ENCODE measurements at places on chromosomes 6 and 20.

- peak; percentile 15 for DNase-seq
Measured at GRCh38 chr6:53795340-53795701, 516 bp downstream of the LRRC1 start.

DNA sequence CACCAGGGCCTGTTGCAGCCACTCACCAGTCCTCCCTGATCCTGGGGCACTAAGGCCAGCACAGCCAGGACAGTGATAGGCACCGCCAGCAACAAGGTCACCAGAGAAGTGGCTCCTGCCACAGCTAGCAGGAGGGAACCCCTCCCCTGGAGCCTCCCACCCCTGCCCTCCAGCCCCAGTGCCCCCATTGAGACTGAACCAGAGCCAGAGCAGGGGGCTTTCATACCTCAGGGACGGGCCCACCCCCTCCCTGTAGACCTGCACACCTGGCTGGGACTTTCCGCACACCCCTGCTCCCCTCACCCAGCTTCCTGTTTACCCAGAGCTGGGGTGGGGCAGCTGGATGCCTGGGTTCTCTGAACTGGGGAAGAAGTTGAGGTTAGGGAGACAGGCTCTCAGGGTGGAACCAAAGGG lies at the start of gene LTB:
LTB (minus strand) TSS at position 195 of the 414 bp plus-strand sequence; CDS start at position 188, 7 bp downstream.
- DNase-seq = peak; percentile 65

GRCh38 chr20:57625181-57625958 lies 5.1 kb upstream of the ZBP1 start:
- DNase-seq = no peak

- DNase-seq = no peak
Measured at GRCh38 chr6:121794630-121795029, 359.2 kb downstream of the GJA1 start.

- DNase-seq = no peak
Measured at GRCh38 chr6:16471910-16472297, 233.5 kb downstream of the GMPR start.

GRCh38 chr6:27879837-27880236 lies 32.4 kb downstream of the OR2B2 start:
- no peak for DNase-seq

DNA sequence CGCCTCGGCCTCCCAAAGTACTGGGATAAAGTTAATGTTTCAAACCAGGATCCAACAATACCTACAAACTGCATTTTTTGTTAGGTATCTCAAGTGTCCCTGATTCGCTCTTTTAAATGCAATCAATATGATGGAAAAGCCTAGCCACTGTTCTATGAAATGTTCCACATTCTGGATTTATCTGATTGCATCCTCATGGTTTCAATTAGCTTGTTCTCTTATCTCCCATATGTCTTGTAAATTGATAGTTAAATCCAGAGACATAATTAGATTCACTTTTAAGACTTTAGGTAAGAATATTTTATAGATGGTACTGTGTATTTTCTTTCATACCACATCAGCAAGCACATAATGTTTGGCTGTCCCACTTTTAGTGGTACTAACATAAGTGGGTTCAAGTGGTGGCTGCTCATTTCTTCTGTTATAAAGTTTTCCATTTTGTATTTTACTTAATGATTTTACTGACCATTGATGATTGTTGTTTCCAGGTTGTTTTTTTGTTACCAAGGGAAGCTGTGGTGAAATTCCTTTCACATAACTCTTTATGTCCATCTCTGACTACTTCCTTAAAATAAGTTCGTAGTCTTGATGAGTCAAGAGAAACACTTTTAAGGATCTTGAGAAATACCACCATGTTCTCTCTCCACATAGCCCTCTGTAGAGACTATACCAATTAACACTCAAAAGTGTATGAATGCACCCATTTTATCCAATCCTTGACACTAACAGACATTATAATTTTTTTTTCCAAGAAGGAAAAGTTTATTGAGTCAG lies 40.5 kb downstream of the RNGTT start:
- no peak for DNase-seq

GRCh38 chr6:6841571-6841970 lies 253.1 kb downstream of the LY86 start:
- no peak for DNase-seq

DNA sequence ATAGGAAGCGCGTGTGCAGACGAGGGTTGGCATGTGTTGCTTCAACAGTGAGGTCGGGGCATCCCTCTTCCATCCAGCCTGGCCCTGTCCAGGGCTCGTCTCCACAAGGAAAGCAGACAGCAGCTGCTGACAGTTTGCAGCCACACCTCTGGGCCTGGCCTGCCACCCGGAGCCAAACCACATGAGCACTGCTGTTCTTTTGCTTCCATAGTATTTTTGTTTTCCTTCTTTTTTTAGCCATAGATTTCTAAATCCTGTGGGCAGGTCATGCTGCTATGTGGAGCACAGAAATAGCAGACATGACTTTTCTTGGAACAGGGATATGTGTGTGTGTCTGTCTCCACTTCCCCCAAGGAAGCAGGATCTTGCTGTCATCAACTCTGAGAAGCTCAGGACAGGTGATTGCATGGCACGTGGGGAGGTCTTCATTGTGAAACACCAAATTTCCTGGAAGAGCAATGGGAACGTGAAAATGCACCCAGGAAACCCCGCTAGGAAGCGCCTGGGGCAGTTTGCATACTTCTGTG lies 167.4 kb downstream of the DTNBP1 start:
- no peak for DNase-seq

GRCh38 chr6:100467129-100468015 lies 2.7 kb upstream of the SIM1 start:
- no peak for DNase-seq

- no peak for DNase-seq
Measured at GRCh38 chr20:59645271-59645670, 40.9 kb downstream of the PHACTR3 start.

GRCh38 chr6:108999428-108999827 lies 95.2 kb downstream of the SESN1 start:
- no peak for DNase-seq

- no peak for DNase-seq
Measured at GRCh38 chr6:41054511-41054910, 1.5 kb downstream of the APOBEC2 start.

DNA sequence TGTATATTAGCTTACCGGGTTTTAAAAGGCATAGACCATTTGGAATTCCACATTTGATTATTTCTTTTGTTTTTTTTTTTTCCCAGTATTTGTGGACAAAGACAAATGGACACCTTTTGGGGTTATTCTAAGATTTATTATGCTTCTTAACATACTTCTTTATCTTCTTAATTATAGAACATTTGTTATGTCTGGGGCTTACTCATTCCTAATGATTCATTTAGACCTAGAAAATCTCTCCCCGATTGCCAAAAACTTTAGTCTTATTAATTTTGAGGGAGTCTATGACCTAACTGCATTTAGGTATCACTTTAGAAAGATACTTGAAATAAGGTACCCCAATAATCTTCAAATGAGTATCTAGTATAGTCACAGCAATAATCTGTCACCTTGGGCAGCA lies 170.7 kb upstream of the PREP start:
- DNase-seq = no peak

GRCh38 chr6:40933864-40934263 lies 105.2 kb downstream of the UNC5CL start:
- DNase-seq = no peak

DNA sequence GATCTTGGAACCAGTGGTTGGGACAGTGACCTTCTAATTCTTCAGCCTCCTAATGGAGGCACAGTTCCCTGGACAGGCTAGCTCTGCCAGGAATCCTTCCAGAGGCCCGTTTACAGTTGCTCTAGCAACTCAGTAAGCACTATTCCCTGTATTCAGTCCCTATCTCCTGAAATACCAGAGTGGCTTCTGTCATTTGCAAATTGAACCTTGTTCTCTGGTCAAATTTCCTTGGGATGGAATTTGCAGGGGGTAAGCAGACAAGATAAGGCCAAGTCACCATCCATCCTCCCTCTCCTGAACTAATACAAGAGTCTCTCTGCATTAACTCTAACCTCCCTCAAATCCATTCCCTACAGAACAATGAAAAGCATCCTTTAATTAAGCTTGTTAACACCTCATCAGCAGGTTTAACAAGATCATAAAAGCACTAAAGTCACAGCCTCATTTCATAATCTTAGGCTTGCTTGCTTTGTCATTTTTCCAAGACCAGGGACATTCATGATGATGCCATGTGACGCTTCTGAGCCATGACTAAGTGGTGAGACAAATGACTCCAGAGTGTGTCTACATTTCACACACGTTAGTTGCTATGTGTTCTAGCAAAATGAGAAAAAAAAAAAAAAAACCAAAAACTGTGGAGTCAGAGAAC lies 37.1 kb downstream of the SLC22A23 start:
- no peak for DNase-seq

DNA sequence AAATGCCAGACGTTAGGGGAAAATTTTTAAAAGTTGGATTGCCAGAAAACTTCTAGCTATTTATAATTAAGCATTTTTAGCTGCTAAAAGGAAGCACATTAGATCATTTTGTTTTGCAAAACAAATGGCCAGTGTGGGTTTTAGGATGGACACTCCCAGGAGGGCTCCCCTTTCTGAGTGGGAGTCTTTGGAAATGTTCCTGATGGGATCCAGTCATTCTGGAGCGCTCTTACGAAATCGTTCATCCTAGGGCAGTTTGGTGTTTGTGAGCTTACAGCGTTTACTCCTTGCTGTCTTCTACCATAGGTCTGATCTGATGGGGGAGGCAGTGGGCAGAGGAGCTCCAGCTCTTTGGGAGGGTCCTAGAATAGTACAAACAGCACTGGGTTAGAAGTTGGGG lies 14.7 kb downstream of the GNAS start:
- no peak for DNase-seq

- DNase-seq = no peak
Measured at GRCh38 chr6:143900358-143900757, 36.1 kb downstream of the ZC2HC1B start.

DNA sequence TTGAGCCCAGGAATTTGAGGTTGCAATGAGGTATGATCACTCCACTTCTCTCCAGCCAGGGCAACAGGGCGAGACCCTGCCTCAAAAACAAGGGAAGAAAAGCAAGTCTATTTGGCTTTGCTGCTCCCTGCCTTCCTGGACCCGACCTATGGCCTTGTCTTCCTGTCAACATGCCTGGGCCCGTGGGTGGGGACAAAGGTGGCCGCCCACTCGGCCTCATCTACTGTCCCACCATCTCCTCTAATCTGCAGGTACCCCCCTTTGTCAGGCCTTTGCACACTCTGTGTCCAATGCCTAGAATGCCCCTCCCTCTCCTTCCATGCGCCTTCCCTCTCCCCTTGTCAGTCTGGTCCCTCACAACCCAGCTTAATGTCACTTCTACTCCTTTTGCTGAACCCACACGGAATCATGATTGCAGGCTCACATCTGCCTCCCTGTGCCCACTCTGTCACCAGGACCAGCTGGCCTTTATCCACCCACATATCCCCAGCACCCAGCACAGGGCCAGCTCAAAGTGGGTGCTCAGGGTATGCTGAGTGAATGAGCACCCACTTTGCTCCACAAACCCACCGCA lies 40.3 kb downstream of the MDFI start:
- no peak for DNase-seq

GRCh38 chr6:62283796-62284411 lies 2.1 kb downstream of the KHDRBS2 start:
- DNase-seq = peak; percentile 63

DNA sequence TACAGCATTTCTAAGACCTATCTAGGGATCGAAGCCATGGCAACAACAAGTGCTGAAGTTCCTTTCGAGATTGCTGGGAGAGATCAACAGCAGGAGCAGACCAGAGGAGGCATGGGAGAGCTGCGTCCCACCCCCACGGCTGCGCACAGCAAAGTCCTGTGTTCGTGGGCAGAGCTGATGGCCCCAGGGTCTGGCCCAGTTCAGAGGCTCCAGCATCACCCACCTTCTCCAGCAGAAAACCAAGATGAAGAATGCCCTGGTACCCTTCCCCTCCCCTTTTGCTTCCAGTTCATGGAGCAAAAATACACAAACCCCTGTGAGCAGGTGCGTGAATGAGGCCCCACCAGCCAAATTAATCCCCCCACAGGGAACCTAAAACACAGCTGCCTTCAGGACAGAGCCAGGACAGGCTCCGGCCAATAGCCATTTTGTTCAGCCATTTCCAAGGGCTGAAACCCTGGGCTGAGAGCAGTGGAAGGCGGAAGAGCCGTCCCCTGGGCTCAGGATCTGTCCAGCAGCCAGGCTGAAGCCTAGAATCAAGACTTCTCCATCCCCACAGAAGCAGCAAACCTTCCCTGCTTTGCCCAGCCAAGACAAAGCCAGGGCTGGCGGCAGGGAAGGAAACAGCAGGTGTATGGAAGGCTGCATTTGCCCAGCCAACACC lies 102.8 kb downstream of the PREX1 start:
- no peak for DNase-seq

- DNase-seq = no peak
Measured at GRCh38 chr20:2507464-2507863, 1.3 kb downstream of the ZNF343 start.

GRCh38 chr6:21582651-21583050 lies 10.9 kb upstream of the SOX4 start:
- DNase-seq = no peak

DNA sequence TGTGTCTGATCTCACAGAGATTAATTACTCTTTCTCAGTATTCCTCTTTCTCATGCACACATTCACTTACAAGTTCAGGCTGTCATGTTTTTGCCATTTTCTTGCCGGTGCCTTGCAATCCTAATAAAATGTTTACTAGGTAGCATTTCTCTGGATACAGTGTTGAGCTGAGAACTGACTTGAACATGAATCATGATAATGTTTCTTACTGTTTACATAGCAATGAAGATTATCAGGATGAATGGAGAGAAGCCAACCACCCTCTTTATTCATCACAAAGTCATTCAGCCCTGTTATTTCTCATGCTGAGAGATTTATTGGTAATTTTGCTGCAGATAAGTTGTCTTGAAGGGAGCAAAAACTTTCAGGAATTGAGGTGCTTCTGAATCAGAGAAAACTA lies 185.5 kb upstream of the ECI2 start:
- DNase-seq = no peak

GRCh38 chr6:32488083-32488482 lies 42.0 kb downstream of the HLA-DRB5 start:
- DNase-seq = no peak

DNA sequence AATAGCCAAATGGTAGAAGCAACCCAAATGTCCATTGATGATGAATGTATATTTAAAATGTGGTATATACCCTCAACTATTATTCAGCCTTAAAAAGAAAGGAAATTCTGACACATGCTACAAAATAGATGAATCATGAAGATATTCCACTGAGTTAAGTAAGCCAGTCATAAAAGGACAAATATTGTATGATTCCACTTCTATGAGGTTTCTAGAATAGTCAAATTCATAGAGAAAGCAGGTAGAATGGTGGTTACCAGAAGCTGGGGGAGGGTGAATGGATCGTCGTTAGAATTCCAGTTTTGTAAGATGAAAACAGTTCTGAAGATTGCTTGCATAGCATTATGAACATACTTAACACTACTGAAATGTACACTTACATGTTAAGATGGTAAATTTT lies 214.3 kb upstream of the MYLIP start:
- no peak for DNase-seq

- DNase-seq = peak; percentile 72
Measured at GRCh38 chr20:4740774-4741431, 19.2 kb downstream of the PRND start.

GRCh38 chr20:49297605-49298530 lies 20.0 kb upstream of the ZNFX1 start:
- no peak for DNase-seq

- DNase-seq = no peak
Measured at GRCh38 chr6:52227495-52227894, 16.8 kb downstream of the IL17F start.
